ENCODE measurements at places on chromosomes 6 and 20. TPM values are rescaled to one million over a fixed set of nuclear protein-coding genes. Genes with fewer than 3 reads are reported as not detected.

DNA sequence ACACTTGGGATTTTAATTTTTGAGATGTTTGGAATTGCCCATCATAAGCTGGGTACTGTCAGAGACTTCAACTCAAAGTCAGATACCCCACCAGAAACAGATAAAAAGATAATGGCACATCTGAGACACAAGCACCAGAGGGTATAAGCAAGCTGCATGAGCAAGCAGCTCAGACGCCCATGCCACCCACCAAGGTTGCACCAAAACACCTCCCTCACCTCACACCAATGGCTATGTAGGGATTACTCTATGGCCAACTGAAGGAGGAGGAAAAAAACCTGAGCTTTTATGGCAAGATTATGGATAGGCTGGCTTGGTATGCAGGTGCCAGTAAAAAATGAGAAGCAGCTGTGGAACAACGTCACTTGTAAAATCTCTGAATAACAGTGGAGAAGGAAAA is 3.8 kb upstream of the IRAK1BP1 start:
- no peak for DNase-seq

- DNase-seq, result no peak
Observed at GRCh38 chr20:20096421-20096820, 44.1 kb downstream of the CFAP61 start.

Gene PYGB
- 29.9 TPM for polyA plus RNA-seq

- no peak for DNase-seq
Observed at GRCh38 chr20:56572172-56572571, 39.1 kb downstream of the FAM209B start.

Gene PHACTR2
- polyA plus RNA-seq, result 31.2 TPM

GRCh38 chr6:6907286-6907685 is 200.5 kb upstream of the RREB1 start:
- DNase-seq, result no peak

DNA sequence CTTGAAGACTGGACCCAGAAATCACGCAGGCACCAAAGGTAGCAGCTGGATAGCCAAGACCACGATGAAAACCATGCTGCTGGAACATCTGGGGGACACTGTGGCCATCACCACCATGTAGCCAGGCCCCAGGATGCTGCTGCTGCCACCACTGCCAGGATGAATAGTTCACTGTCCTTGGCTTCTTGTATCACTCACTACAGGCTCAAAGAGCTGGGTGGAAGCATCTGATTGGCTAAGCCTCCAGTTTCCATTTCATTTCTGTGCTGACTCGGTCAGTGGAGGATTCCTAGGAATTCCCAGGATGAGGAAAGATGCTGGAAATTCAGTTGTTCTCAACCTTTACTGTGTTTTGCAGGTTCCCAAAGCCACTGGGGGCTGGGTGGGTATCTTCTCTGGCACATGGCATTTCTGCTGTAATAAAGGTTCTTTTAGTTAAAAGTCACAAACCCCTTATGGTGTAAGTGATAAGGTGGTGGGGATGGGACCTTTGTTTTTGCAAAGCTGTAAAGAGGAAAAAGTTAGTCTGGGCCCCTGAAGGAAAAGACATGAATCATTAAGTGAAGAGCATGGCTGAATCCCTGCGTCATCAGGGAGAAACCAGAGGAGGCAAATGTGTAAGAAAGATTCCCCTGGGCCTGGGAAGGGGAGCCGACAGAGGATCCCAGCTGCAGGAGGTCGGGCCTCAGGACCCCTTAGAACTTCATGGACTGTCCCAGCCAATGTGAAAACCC is 75.6 kb upstream of the RNF24 start:
- no peak for DNase-seq

Gene YIPF3
- 126 TPM for polyA plus RNA-seq

GRCh38 chr6:31144296-31144969 is 5.6 kb upstream of the PSORS1C2 start:
- DNase-seq, result no peak

DNA sequence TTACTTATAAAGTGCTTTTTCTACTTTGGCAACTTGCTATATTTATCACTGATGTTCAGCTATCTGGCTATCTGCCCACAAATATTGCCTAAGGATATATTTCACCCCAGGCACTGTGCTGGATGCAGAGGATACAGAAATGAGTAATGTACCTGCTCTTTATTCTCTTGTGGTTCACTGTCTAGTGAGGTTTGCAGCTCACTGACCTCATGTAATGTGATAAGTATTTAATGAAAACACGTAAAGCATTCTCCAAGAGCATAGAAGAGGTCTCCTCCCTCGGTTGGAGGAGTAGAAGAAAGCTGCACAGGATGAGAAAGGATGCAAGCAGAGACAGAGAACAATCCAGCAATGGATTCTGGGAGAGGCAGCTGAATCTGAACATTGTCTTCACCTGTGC is 610.7 kb downstream of the CBLN4 start:
- DNase-seq, result no peak

Gene SULF2
- polyA plus RNA-seq, result 83.1 TPM

Measured in left renal pelvis (tissue), 4 donors.